ENCODE measurements at places on chromosomes 11 and 22. TPM values are rescaled to one million over a fixed set of nuclear protein-coding genes. Genes with fewer than 3 reads are reported as not detected.
A peak's percentile ranks its signal among the peaks of the same experiment; 100 is the strongest.

Gene CRYBB1
- total RNA-seq, result not detected

DNA sequence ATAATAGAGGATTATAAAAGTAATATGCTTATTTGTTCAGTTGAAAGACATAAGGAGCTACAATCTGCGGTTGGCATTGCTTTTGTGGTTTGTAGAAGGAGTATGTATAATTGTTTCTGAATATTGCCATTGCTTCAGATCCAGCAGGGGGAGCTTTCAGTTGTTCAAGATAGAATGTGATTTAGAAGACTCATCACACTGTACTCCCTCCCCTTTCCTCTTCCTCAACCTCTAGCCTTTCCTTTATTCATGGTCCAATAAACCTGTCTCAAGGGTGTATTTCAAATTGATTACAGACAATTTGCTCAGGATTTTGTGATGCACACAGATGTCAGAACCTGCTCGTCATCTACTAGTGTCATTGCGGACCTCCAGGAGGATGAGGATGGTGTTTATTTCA is 9.8 kb downstream of the PRMT3 start:
- DNase-seq, result peak; percentile 64

DNA sequence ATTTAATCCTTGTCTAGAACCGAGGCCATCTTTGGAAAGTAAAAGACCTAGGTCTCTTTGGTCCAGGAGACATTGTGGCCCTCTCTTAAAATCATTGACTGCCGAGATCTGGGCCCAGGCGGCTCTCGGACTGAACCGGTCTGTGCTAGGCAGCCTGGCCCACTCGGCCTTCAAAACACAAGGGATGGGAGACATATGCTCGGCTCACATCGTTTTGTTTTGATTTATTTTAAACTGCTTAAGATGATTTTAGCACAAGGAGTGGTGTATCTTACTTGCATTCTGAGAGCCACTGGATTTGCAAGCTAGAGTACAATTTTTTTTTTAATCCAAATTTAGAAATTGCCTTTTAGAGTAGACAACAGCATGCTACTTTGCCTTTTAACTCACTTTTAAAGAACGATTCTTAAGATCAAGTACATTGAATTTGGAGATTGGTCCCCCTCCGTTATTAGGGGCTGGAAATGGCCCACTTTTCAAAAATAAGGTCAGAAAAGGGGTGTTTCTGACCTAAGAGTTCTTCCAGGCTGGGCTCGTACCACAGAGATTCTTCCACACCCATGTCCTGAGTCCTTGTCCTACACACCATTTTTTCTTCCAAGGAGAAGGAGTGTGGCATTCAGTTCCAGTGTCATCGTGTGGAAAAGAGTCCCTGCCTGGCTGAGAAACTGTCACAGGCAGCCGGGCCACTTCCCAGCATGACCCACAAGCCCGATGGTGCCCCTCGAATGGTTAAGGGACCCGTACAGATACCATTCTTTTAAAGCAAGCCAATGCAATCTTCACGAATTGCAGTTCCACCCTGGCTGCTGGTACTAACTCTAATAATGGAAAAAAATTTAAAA is 80.5 kb upstream of the WNT7B start:
- no peak for DNase-seq

DNA sequence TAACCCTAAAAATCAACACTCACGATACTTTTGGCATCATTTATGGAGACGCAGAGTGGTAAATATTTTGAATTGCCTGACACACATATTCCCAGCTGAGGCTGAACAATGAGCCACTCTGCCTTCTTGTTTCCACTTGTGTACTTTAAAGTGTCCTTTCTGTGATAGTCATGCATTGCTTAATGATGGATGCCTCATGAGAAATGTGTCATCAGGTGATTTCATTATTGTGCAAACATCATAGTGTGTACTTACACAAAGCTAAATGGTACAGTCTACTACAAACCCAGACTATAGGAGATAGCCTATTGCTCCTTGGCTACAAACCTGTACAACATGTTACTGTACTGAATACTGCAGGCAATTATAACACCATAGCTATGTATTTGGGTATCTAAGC is 44.2 kb downstream of the MRE11 start:
- no peak for DNase-seq

All from CD4-positive, alpha-beta T cell (primary cell).